NCI-H524 (cell line): ENCODE measurements at places on chromosomes 2 and 18.

GRCh38 chr2:101175991-101176390 is 24.8 kb upstream of the TBC1D8 start:
- DNase-seq, result no peak

DNA sequence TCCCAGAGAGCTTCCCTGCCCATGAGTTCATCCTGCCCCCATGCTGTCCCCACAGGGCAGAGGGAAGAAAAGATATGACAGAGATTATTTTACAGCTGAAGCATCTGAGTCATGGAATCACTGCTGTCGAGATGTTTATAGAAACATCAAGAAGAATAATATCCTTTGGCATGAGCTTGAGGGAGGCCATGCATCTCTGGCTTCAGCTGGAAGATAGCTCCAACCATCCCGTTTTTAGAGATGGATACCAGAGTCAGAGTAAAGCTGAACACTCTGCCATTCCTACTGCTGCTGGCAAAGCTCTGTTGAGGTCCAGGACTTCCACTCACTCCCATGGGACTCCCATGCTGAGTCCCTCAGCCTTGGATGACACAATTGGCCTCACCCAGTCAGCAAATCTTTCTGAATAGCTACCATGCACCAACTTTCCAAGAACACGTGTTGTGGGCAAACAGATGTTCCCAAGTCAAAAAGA is 167.8 kb downstream of the TTC32 start:
- DNase-seq, result no peak

GRCh38 chr2:17309741-17310339 is 208.4 kb downstream of the RAD51AP2 start:
- peak; percentile 70 for DNase-seq

DNA sequence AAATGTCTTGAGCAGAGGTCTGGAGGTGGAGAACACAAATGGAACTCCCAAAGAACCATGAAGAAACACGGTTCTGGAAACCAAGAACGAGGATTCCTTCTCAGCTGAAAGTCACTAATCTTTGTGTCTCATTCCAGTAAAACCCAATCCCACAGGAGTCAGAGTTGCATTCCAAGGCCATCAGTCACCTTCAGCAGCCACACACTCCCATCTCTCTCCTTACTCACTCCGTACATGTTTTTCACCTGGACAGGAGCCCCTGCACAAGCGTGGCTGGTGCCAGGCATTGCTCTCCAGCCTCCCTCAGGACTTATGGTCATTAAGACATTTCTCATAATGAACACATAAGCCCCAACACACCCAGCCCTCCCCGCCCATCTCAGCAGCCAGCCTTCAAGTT is 175.4 kb upstream of the SIX2 start:
- no peak for DNase-seq

- no peak for DNase-seq
Observed at GRCh38 chr2:108923019-108923700, 65.9 kb downstream of the EDAR start.

DNA sequence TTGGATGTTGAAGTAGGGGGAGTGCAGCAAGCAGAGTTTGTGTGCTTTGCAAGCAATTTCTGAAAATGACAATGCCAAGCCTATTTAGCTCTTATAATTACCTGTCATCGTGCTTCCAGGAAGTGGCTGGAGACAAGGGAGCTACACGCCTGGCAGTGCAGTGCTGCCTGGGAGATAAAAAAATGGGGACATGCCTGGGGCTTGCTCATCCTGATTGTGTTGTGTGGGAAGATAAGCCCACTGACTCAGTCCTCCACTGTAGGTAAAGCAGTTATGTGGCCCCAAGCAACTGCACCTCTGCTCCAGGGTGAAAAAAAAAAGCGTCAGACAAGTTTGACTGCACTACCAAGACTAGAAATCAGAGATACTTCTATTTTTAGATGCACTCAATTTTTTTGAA is 396.9 kb upstream of the NXPH2 start:
- no peak for DNase-seq

DNA sequence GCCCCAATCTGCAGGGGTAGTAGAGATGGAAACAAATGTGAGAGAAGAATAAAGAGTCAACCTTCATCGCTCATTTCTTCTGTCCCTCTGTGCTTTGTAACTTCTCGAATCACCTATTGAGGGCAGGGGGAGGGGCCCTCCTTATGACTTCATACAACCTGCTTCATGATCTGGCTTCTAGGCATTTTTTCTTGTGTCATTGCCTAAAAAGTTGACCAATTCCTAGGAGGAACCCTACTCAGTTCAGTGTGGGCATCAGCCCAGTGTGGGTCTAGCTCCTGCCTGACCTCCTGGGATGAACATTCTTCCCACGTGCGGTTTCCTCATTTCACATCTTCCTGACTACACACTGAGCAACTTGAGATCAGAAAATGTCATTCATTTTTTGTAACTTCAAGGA is 46.3 kb upstream of the CREB1 start:
- DNase-seq, result no peak

DNA sequence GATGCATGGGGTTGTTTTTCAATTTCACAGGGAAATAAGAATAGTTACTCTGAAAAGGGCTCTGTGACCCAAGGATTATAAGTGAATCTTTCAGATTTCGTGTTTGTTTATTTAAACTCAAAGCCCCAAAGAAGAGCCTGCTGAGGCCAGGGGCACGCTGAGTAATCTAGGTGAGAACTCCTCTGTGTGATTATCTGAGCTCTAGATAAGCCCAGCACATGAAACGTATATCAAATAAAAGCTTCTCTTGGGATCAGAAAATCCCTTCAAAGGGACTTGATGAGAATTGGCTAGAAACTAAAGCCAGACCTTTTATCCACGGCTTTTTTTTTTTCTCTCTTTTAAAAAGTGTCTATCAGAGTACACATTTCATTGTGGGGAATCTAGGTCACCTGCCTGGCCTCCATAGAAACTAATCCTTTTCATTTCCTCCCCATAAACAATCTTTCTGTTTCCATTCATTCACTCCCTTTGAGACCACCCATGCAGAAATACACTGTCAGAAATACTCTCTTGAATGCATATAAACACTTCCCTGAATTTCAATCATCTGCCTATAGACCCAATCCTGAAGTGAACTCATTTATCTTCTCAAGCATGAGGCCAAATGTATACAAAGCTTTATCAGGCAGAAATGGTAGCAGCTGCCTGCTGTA is 137.4 kb downstream of the RIT2 start:
- no peak for DNase-seq

GRCh38 chr2:168611091-168611490 is 155.0 kb downstream of the CERS6 start:
- no peak for DNase-seq

GRCh38 chr2:95268211-95269035 is 5.8 kb upstream of the PROM2 start:
- DNase-seq, result no peak

GRCh38 chr18:7711495-7711894 is 144.4 kb downstream of the PTPRM start:
- DNase-seq, result no peak

GRCh38 chr18:50158866-50159653 is 35.9 kb downstream of the MYO5B start:
- DNase-seq, result no peak

- no peak for DNase-seq
Observed at GRCh38 chr2:149814901-149815300, 227.3 kb upstream of the MMADHC start.

DNA sequence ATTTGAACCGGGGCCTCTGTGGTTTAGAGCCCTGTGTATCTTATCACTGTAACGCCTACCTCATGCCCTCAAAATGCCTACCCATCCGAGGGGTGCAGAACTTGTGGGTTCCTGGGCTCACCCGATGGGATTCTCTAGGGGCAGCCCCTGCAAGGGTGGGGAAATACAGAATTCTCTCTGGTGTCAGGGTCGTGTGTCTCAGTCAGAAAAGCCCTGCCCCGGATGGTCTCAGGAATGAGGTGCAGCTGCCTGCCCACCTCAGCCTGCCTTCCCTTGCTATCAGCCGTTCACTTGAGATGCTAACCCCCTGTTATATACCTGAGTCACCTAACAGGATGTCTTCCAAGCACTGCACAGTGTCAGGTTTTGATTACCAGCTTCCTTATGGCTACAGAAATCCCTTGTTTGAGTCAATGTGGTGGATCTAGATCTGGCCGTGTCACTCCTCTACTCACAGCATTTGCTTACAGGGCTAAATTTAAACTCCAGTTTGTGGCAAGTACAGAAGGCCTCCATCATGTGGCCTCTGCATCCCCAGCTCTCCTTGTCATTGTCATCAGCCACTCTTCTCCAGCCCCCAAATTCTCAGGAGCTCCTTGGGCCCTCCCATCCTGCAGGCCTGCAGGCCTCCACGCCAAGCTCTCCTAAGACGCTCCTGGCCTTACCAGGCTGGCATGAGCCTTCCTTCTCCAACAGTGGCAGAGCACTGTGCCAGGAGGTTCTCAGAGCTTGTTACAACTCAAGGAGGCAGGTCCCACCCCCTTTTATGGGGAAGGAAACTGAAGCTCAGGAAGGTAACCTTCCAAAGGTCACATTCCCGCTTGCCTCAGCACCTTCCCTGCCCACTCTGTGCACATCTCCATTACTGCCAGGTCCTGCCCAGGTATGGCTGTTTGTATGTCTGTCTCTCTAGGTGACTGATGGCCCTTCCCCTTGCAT is 14.3 kb upstream of the MAP3K2 start:
- DNase-seq, result no peak

- DNase-seq, result no peak
Observed at GRCh38 chr2:167871286-167871685, 376.1 kb downstream of the STK39 start.

- no peak for DNase-seq
Observed at GRCh38 chr2:5057891-5058351, 634.3 kb upstream of the SOX11 start.

- no peak for DNase-seq
Observed at GRCh38 chr2:16256601-16257321, 316.4 kb downstream of the MYCN start.

DNA sequence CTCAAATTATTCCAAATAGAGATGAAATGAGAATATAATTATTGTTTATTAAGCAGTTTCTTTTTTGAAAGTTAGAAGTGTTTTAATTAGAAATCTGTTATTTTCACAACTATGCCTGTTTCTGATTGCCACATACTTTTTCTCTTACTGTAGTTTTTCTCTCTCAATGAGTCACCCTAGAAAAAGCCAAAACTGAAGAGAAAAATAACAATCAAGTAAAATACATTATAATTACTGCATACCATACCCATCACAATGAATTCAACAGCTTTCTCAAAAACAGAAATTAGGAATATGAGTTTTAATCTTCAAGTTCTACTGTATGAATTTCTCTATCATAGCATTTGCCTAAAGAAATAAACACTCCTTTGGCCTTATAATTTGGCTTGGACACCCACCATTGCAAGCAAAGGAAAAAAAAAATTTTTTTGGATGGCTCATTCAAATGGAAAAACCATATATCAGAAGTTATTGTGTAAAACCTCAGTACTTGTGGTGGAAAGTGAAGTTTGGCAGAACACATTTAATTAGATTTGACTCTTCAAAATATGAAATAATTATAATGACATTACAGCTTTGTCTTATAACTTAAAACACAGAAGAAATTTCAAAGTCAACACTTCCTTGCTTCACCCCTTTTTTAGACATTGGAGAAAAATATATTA is 138.5 kb downstream of the DYM start:
- DNase-seq, result no peak

- DNase-seq, result no peak
Observed at GRCh38 chr2:27988306-27988705, 97.8 kb downstream of the BABAM2 start.

DNA sequence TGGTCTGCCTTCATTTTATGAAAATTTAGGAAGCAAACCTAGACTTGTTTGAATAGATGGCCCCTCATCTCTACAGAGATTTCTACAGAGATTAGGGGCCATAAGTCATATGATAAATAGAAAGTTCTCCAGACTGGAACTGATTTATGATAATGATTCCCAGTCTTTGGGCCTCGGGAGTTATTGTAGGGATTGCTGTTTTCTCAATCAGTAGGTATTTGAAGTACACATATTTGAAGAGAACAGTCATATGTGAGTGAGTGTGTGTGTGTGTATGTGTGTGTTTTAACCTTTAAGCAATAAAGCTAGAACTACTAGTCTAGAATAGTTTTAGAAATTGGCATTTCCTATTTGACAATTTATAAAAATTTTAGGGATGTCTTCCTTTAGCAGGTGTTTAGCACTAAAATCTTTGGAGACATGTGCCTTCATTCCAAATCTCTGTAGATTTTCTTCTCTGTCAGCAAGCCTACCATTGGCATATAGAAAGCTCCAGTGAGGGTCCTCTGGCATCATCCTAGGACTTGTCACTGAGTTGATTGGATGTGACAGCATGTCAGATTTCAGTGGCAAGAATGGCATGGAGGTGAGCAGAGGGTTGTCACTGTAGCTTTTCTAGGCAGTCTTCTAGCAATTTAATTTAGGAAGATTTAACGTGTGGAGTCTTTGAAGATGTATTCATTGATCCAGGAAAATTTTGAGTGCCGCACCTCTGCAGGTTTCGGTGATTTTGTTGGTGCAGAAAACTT is 71.2 kb downstream of the MYO1B start:
- DNase-seq, result no peak

- no peak for DNase-seq
Observed at GRCh38 chr18:49026501-49027373, 76.0 kb upstream of the SMAD7 start.

GRCh38 chr2:101063352-101064124 is 61.4 kb downstream of the RPL31 start:
- DNase-seq, result no peak

- DNase-seq, result no peak
Observed at GRCh38 chr2:173101687-173102086, 26.0 kb downstream of the MAP3K20 start.
